ENCODE measurements at places on chromosomes 6 and 20.
A peak's percentile ranks its signal among the peaks of the same experiment; 100 is the strongest.

DNA sequence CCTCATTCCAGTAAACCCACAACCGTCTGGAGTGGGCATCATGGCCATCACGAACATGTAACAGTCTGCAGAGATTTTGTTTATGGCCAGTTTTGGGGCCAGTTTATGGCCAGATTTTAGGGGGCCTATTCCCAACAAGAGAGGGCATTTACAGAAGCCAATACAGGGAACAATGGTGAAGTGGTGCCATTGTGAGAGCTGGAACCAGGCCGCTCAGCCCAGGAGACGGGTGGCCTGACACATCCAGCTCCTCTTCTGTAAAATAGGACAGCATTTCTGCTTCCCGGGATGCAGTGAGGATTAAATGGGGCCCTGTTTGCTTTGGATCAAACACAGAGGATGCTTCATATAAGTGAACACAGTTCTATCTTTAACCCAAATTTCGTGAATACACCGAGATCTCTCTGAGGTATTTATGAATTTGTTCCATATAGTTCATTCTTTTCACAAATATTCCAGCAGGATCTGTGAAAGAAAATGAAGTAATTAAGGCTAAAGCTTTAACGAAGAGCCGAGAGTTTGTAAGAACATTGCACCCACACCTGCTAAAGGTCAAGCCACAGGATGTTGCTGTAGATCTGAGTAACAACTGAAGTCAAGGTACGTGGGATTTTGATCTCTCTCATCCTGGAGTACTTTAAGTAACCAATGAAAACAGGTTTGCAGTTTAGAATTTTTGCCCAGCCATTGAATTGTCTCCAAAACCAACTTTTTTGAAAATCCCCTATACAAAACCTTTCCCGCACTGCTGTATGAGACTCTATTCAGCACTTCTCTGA is 14.5 kb upstream of the SIRPG start:
- no peak overlapping the region for H3K4me3 ChIP-seq
- no peaks in the 10 kb centered on the region for H3K4me1 ChIP-seq
- no peaks in the 10 kb centered on the region for H3K27me3 ChIP-seq
- H3K36me3 ChIP-seq = no peaks in the 10 kb centered on the region

DNA sequence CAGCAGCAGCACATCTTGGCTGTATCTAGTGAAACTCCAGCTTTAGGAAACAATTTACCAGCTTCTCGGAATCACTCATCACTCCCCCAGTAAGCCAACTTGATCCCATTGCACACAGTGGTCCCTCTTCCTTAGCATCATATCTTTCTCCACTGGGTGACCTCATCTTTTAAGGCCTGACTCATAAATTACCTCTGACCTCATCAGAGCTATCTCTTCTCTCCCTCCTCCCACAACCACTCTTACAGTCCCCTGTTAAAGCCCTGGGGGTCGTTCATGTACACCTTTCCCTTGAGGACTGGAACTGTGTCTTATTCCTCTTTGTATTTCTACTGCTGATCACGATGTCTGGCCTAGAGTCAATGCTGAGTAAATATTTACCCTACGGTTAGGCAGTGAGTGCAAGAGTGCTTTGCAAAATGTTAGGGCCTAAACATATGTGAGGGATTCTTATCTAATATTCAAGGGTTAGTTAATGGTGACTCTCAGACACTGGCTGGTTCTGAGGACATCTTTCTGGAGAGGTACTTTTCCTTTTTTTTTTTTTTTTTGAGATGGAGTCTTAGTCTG is 187.2 kb downstream of the LRFN2 start:
- no peaks in the 10 kb centered on the region for H3K27me3 ChIP-seq
- no peak overlapping the region for H3K27ac ChIP-seq
- no peak overlapping the region for H3K4me3 ChIP-seq
- no peaks in the 10 kb centered on the region for H3K36me3 ChIP-seq
- no peak for DNase-seq

DNA sequence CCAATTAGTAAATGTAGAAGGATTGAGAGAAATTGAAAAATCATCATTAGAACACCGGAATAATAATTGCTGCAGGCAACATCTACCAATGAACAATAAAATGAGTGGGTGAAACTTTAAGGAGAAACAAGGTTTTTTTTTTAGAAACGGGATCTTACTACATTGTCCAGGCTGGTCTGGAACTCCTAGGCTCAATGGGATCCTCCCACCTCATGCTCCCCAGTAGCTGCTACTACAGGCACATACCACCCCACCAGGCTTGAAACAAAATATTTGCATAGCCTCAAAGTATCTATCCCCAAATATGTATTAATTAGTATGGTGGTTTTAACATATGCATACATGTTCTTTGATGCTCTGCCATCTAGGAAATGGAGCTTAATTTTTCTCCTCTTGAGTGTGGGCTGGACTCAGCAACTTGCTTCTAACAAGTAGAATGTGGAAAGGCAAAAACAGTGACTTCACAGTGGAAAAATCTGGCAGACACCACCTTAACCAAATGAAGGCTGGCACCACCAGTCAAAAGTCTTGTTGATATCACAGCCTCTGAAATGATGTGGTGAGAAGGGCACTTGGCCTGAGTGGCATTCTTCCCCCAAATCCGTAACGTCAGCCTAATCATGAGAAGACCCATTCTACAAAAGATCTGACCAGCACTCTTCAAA is 12.1 kb downstream of the NRSN2 start:
- DNase-seq = no peak
- H3K4me3 ChIP-seq = no peak overlapping the region
- peaks cover 2% of the 10 kb centered on the region for H3K4me1 ChIP-seq
- no peak overlapping the region for H3K27ac ChIP-seq
- H3K27me3 ChIP-seq = no peaks in the 10 kb centered on the region
- no peaks in the 10 kb centered on the region for H3K36me3 ChIP-seq

GRCh38 chr6:71091956-71092355 is 135.1 kb upstream of the B3GAT2 start:
- no peak overlapping the region for H3K27ac ChIP-seq
- no peak overlapping the region for H3K4me3 ChIP-seq
- DNase-seq = no peak

DNA sequence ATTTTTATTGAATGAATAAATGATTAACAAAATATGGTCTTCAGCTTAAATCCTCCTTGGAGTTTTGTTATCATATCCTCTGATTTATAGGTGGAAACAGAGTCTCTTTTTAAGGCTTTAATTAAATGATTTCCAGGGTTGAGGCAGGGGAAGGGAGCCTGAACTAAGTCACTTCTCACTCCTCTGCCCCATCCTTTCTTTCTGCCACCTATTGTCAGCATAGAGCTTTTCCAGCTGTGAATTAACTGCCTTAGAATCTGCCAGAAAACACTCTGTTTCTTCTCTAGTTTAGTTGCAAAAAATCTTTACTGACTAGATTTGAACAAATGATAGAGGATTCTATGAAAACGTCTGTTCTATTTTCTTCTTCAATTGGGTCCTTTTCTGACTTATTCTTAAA is 9.8 kb downstream of the OGFRL1 start:
- no peaks in the 10 kb centered on the region for H3K36me3 ChIP-seq
- no peaks in the 10 kb centered on the region for H3K4me1 ChIP-seq
- no peaks in the 10 kb centered on the region for H3K27me3 ChIP-seq

DNA sequence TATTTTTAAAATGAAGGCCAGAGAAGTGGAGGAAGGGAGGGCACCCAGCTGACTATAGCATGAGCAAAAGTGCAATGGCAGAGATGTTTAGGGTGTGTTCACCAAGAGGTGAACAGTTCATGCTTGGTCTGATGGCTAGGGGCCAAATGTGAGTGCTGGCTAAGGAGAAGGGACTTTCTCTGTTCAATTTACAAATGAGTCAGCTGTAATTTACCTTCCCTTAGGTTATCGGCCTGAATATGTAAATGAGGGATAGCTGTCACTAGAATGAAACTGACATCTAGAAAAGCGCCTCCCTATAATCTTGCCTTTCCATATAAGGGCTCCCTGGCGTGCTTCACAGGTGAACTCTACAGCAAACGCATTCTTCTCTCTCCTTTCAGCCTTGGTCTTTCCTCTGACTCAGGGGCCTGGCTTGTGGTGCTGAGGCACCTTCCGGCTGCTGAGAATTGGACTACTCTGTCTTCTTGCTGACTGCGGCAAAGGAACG is 114.7 kb upstream of the BACH2 start:
- DNase-seq = no peak
- no peak overlapping the region for H3K4me3 ChIP-seq
- H3K4me1 ChIP-seq = peaks cover 6% of the 10 kb centered on the region
- no peak overlapping the region for H3K27ac ChIP-seq
- no peaks in the 10 kb centered on the region for H3K36me3 ChIP-seq

- H3K27me3 ChIP-seq = no peaks in the 10 kb centered on the region
- no peak for DNase-seq
- H3K27ac ChIP-seq = no peak overlapping the region
- peak overlapping the region; percentile 68 for H3K4me3 ChIP-seq
- H3K4me1 ChIP-seq = peaks cover 18% of the 10 kb centered on the region
Measured at GRCh38 chr6:33427585-33428223, 7.8 kb downstream of the SYNGAP1 start.

DNA sequence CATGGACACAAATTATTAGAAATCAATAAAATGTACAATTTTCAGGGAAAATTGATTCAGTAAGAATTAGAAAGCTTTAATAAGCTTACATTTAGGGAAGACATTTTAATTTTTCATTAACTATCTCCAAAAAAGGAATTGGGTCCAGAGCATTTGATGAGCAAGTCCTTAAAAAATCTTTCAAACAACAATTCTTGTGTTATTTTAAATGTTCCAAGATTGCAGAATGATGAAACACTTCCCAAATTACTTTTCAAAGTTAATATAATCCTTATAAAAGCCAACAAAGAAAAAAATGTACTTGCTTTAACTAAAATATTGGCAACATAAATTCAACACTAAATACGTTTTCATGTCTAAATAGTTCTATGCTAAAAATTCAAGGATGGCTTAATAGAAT is 102.0 kb downstream of the ADAT2 start:
- H3K4me1 ChIP-seq = no peaks in the 10 kb centered on the region
- DNase-seq = no peak
- no peak overlapping the region for H3K27ac ChIP-seq
- H3K36me3 ChIP-seq = no peaks in the 10 kb centered on the region
- no peak overlapping the region for H3K4me3 ChIP-seq

GRCh38 chr6:72580281-72580940 is 41.5 kb upstream of the KCNQ5 start:
- no peaks in the 10 kb centered on the region for H3K36me3 ChIP-seq

- DNase-seq = no peak
- no peaks in the 10 kb centered on the region for H3K27me3 ChIP-seq
- H3K4me1 ChIP-seq = 0 out of 2 replicates have a peak, but pooled peaks cover 2% of the 10 kb centered on the region
- H3K4me3 ChIP-seq = no peak overlapping the region
- no peaks in the 10 kb centered on the region for H3K36me3 ChIP-seq
Measured at GRCh38 chr20:46205349-46205748, 87.2 kb downstream of the CD40 start.

DNA sequence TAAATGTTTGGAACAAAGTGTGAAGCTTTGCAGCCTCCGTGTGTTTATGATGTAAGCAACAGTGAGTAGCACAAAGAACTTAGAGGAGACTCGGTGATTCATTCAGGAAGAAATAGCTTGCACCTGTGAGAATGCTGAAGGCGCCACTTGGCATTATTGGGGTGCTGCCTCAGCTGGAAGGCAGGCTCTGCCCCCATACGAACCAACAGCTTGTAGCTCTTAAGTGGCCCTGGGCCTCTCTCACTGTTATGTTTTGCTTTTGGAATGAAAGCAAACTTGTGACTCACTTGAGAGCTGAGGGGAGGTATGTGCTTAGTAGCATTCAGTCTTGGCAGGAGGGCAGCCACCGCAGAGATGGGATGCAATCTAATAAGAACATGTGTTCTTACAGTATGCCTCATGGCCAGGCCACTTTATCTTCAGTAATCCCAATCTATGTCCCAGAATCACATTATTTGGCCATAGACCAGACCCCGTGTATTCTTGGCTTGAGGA is 310.7 kb downstream of the EYA4 start:
- no peaks in the 10 kb centered on the region for H3K4me1 ChIP-seq
- DNase-seq = no peak
- no peaks in the 10 kb centered on the region for H3K36me3 ChIP-seq
- H3K27ac ChIP-seq = no peak overlapping the region
- no peaks in the 10 kb centered on the region for H3K27me3 ChIP-seq

DNA sequence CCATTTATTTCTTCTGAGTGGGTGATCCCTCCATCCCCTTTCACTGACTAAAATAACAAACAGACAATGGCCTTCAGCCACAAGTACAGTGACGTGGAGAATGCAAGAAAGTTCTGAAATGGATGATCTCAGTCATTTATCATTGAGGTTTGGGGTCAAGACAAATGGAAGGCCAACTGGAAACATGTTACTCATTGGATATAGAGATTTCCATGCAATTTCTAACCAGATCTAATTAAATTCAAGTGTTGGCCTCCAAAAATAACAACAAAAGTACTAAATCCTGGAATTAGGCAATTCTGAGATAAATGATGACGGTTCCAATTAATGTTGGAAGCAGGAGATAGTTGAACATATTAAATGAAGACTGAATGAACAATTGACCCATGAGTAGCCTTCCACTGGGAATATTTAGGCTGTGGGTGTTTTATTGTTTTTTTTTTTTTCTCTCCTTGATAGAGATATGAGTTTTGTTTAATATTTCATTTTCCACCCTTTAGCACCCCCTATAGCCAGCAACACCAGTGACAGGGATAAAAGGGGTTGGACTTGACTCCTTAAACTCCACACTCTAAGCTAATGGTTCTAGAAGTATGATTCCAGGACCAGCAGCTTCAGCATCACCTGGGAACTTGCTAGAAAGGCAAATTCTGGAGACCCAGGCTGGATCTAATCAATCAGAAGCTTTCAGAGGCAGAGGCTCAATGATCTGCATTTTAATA is 112.8 kb downstream of the BCAS1 start:
- no peaks in the 10 kb centered on the region for H3K36me3 ChIP-seq
- no peak overlapping the region for H3K27ac ChIP-seq
- no peaks in the 10 kb centered on the region for H3K4me1 ChIP-seq
- DNase-seq = no peak

- DNase-seq = no peak
- H3K36me3 ChIP-seq = no peaks in the 10 kb centered on the region
- no peak overlapping the region for H3K4me3 ChIP-seq
- no peak overlapping the region for H3K27ac ChIP-seq
Measured at GRCh38 chr6:113671421-113671820, 185.7 kb upstream of the MARCKS start.

GRCh38 chr6:153960281-153960680 is 78.8 kb upstream of the OPRM1 start:
- no peaks in the 10 kb centered on the region for H3K4me1 ChIP-seq
- no peak overlapping the region for H3K27ac ChIP-seq
- H3K36me3 ChIP-seq = no peaks in the 10 kb centered on the region
- no peak overlapping the region for H3K4me3 ChIP-seq

GRCh38 chr6:56096541-56096940 is 150.8 kb downstream of the COL21A1 start:
- H3K4me3 ChIP-seq = no peak overlapping the region
- no peaks in the 10 kb centered on the region for H3K36me3 ChIP-seq
- no peaks in the 10 kb centered on the region for H3K4me1 ChIP-seq
